ENCODE measurements at places on chromosomes 2 and 18. TPM values are rescaled to one million over a fixed set of nuclear protein-coding genes. Genes with fewer than 3 reads are reported as not detected.

ADNP2 gene
- 14.2 TPM for total RNA-seq

ST8SIA5 gene
- total RNA-seq: not detected

UGT1A6 gene
- 3.2 TPM for total RNA-seq

LINC00305 gene
- not detected for total RNA-seq

DNA sequence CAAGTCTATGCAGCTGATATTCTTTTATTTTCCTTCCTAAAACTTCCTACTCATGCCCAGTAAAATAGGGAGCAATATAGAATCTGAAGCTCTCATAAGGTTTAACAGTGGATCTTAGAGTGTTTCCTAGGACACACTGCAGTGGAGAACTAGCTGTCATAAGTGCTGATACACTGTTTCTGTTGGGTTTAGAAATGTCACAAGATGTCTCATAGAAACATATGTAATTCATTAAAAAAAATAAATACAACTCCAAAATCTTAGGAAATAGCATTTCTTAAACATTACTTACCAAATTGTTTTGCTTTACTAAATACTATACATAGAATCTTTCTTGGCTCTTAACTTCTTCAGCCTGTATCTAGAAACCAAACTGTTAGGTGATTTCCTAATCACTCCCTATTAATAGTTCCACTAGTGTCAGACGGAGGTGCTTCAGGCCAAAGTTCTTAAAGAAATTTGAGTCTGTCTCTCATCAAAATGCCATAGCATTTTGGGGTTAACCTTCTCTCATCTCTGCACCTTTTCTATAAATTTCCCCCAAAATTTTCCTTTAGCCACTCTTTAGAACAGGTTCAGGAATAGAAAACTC, 93.7 kb downstream of the CERKL start:
- H3K36me3 ChIP-seq: no peaks in the 10 kb centered on the region
- no peak for DNase-seq
- H3K27ac ChIP-seq: no peak overlapping the region
- no peaks in the 10 kb centered on the region for H3K4me1 ChIP-seq
- H3K4me3 ChIP-seq: no peak overlapping the region

DNA sequence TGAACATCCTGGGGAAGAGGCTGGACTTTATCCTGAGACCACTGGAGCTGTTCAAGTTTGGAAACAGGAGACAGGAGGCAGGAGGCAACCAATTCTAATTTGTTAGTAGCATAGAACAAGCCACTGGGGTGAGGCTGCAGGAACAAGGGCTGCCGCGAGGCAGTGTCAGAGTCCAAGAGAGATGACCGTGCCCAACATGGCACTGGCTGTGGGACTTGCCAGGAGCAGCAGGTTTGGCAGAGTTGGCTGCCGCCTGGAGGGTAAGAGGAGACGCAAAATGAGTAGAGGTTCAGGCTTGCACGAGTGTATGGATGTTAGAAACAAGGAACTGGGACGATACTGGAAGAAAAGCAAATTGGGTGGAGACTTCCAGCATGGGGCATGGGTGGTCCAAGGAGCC, 168.5 kb downstream of the TPGS2 start:
- H3K4me3 ChIP-seq: no peak overlapping the region
- no peaks in the 10 kb centered on the region for H3K27me3 ChIP-seq
- no peaks in the 10 kb centered on the region for H3K4me1 ChIP-seq

GRCh38 chr2:195521589-195521988, 135.4 kb upstream of the SLC39A10 start:
- no peaks in the 10 kb centered on the region for H3K4me1 ChIP-seq
- no peaks in the 10 kb centered on the region for H3K36me3 ChIP-seq
- no peak overlapping the region for H3K27ac ChIP-seq
- DNase-seq: no peak
- no peak overlapping the region for H3K4me3 ChIP-seq

DNA sequence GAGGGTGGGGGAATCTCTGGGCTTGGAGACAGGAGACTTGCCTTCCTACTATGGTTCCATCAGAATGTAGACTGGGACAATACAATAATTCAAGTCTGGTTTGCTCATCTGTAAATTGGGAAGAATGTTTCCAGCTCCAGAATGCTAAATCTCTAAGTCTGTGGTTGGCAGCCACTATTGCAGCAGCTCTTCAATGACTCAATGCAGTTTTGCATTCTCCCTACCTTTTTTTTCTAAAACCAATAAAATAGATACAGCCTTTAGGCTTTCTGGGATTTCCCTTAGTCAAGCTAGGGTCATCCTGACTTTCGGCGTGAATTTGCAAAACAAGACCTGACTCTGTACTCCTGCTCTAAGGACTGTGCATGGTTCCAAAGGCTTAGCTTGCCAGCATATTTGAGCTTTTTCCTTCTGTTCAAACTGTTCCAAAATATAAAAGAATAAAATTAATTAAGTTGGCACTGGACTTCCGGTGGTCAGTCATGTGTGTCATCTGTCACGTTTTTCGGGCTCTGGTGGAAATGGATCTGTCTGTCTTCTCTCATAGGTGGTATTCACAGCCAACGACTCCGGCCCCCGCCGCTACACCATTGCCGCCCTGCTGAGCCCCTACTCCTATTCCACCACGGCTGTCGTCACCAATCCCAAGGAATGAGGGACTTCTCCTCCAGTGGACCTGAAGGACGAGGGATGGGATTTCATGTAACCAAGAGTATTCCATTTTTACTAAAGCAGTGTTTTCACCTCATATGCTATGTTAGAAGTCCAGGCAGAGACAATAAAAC, 6.5 kb downstream of the TTR start:
- H3K27me3 ChIP-seq: no peaks in the 10 kb centered on the region
- no peak overlapping the region for H3K27ac ChIP-seq
- no peak overlapping the region for H3K4me3 ChIP-seq
- no peak for DNase-seq

- H3K36me3 ChIP-seq: no peaks in the 10 kb centered on the region
- no peaks in the 10 kb centered on the region for H3K27me3 ChIP-seq
- DNase-seq: no peak
- H3K4me3 ChIP-seq: no peak overlapping the region
- peaks cover 6% of the 10 kb centered on the region for H3K4me1 ChIP-seq
Measured at GRCh38 chr2:106358081-106358480, 110.1 kb downstream of the RGPD3 start.

- DNase-seq: no peak
- no peaks in the 10 kb centered on the region for H3K27me3 ChIP-seq
- no peak overlapping the region for H3K4me3 ChIP-seq
- H3K36me3 ChIP-seq: no peaks in the 10 kb centered on the region
- H3K4me1 ChIP-seq: no peaks in the 10 kb centered on the region
Measured at GRCh38 chr2:145383961-145384360, 864.0 kb upstream of the ZEB2 start.

DNA sequence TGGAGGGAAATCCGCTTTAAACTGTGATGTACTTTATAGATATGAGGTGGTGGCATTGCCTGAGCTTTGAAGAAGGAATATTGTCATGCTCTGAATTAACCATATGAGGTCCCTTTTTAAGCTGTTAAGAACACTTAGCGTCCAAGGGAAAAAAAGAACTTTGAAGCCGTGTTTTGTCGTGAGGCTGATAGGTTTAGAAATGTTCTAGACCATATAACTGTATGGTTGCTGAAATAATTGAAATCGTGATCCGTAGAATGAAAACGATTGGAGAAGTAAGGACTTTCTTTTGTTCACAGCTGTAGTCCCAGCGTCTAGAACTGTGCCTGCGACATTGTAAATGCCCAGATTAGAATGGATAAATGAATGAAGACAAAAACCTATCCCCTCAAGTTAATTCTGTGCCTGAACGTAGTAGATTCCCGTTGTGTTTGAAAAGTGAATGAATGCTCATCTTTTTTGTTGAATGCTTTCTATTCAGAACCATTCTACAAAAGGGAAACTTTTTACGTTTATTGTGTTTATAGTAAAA, 1.5 kb downstream of the SMCHD1 start:
- H3K27me3 ChIP-seq: no peaks in the 10 kb centered on the region
- H3K4me3 ChIP-seq: peak overlapping the region; percentile 89
- DNase-seq: no peak
- H3K36me3 ChIP-seq: no peaks in the 10 kb centered on the region
- H3K4me1 ChIP-seq: peaks cover 23% of the 10 kb centered on the region

- H3K4me1 ChIP-seq: no peaks in the 10 kb centered on the region
- DNase-seq: no peak
Measured at GRCh38 chr2:151670346-151670745, 63.9 kb downstream of the NEB start.

- H3K4me3 ChIP-seq: peak overlapping the region; percentile 54
- H3K36me3 ChIP-seq: no peaks in the 10 kb centered on the region
- H3K27ac ChIP-seq: peak overlapping the region; percentile 65
- H3K4me1 ChIP-seq: peaks cover 11% of the 10 kb centered on the region
Measured at GRCh38 chr18:2847317-2848246, 776 bp downstream of the EMILIN2 start.

GRCh38 chr18:6593142-6593885, 136.2 kb upstream of the ARHGAP28 start:
- no peak overlapping the region for H3K4me3 ChIP-seq
- no peaks in the 10 kb centered on the region for H3K27me3 ChIP-seq
- no peaks in the 10 kb centered on the region for H3K36me3 ChIP-seq
- no peak for DNase-seq
- no peak overlapping the region for H3K27ac ChIP-seq
- no peaks in the 10 kb centered on the region for H3K4me1 ChIP-seq

- H3K4me3 ChIP-seq: no peak overlapping the region
- H3K36me3 ChIP-seq: no peaks in the 10 kb centered on the region
- no peaks in the 10 kb centered on the region for H3K4me1 ChIP-seq
- no peak for DNase-seq
Measured at GRCh38 chr18:1658908-1659566, 754.4 kb downstream of the ADCYAP1 start.

- no peaks in the 10 kb centered on the region for H3K27me3 ChIP-seq
- peak; percentile 93 for DNase-seq
- peak overlapping the region; percentile 91 for H3K4me3 ChIP-seq
- H3K27ac ChIP-seq: peak overlapping the region; percentile 95
Measured at GRCh38 chr2:55049043-55049820, 1.0 kb downstream of the RTN4 start.

All from upper lobe of right lung (tissue), 1 donor.